Breast epithelium (tissue), 4 donors: ENCODE measurements at places on chromosomes 11 and 22. TPM values are rescaled to one million over a fixed set of nuclear protein-coding genes. Genes with fewer than 3 reads are reported as not detected.
A peak's percentile ranks its signal among the peaks of the same experiment; 100 is the strongest.

DNA sequence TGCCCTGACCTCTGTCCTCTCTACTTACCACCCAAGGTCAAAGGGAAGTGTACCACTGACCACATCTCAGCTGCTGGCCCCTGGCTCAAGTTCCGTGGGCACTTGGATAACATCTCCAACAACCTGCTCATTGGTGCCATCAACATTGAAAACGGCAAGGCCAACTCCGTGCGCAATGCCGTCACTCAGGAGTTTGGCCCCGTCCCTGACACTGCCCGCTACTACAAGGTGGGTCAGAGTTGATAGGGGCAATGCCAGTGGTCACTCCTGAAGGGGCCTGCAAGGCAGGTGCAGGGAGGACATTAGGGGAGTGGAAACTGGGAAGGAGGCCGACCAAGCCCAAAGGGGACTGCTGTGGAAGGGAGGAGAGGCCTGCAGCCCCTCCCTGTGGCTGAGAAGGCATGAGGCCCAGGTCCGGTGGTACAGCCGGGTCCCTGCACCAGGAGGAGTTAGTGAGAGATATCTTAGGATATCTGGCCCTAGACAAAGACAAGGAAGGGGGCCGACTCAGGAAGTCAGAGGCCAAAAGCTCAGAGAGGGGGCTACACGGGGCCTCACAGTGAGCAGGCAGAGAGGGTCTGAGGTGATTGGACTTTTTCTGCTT lies 17.9 kb downstream of the POLR3H start:
- H3K4me1 ChIP-seq: peaks cover 14% of the 10 kb centered on the region
- H3K4me3 ChIP-seq: no peak overlapping the region
- DNase-seq: no peak
- H3K27me3 ChIP-seq: no peaks in the 10 kb centered on the region
- H3K36me3 ChIP-seq: peaks cover 2% of the 10 kb centered on the region

PGA5 gene
- 1.6 TPM for total RNA-seq

OR52E8 gene
- not detected for total RNA-seq

TBX1 gene
- total RNA-seq: 0.96 TPM

DNA sequence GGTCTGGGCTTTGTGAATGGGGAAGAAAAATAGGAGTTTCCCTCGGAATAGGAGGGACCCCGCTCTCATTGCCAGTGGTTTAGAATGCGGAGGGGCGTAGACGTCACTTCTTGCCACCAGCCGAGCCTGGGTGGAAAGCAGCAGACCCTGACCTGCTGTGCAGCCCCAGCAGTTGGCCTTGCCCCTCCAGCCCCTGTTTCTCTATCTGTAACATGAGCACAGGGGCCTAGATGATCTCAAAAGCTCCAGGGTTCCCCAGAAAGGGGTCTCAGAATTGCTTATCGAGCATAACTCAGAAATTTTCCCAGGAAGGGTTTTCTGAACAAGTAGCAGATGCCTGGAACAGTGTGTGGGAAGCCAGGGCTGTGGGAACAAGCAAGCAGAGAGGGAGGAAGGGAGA lies 43.9 kb downstream of the C11orf91 start:
- H3K4me1 ChIP-seq: no peaks in the 10 kb centered on the region
- no peaks in the 10 kb centered on the region for H3K27me3 ChIP-seq
- H3K36me3 ChIP-seq: no peaks in the 10 kb centered on the region
- no peak for DNase-seq
- no peak overlapping the region for H3K4me3 ChIP-seq

DNA sequence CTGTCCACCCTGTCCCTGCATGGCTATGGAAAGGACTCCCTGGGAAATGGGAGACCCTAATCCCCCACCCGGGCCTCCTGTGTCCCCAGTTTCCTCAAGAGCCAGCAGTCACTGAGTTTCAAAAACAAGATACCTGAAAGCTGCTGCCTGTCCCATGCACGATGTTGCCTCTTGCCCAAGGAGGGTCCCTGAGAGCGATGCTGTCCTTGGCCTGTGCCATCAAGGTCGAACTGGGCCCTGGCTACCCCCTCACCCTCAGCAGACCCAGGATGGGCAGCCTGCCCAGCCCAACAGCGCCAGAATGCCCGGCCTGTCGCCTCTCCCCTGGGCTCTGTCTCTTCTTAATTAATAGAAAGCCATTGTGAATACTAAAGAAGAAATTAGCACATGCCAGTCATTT lies 104.5 kb upstream of the LMO1 start:
- H3K4me3 ChIP-seq: no peak overlapping the region
- no peak overlapping the region for H3K27ac ChIP-seq
- no peaks in the 10 kb centered on the region for H3K36me3 ChIP-seq
- no peaks in the 10 kb centered on the region for H3K27me3 ChIP-seq

DNA sequence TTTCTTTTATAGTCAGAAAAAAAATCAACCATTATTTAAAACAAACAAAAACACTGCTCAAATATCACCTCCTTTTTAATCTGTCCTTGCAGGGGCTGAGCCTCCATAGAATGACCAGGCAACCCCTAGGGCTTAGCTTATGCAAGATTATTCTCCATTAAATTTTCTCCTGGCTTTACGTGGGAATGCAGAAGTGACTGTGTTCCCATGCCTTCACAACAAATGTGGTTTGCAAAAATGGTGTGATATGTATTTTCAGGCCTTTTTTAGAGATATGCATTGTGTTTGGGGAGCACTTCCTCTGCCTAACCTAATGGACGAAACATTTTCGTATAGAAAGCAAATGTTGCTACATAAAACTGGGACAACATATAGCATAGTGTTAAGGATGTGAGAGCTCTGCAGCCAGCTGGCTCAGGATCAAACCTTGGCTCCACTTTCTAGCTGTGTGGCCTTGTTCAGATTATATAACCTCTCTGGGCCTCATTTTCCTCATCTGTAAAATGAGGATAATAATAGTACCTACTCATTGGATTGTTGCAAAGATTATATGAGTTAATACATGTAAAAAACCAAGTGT lies 82.6 kb downstream of the PARVA start:
- no peak for DNase-seq
- H3K4me1 ChIP-seq: no peaks in the 10 kb centered on the region
- no peak overlapping the region for H3K27ac ChIP-seq
- H3K27me3 ChIP-seq: no peaks in the 10 kb centered on the region
- no peaks in the 10 kb centered on the region for H3K36me3 ChIP-seq

GRCh38 chr11:34749666-34750659 lies 129.1 kb downstream of the EHF start:
- H3K36me3 ChIP-seq: no peaks in the 10 kb centered on the region
- no peaks in the 10 kb centered on the region for H3K27me3 ChIP-seq
- peak; percentile 79 for DNase-seq
- peak overlapping the region; percentile 83 for H3K27ac ChIP-seq

DNA sequence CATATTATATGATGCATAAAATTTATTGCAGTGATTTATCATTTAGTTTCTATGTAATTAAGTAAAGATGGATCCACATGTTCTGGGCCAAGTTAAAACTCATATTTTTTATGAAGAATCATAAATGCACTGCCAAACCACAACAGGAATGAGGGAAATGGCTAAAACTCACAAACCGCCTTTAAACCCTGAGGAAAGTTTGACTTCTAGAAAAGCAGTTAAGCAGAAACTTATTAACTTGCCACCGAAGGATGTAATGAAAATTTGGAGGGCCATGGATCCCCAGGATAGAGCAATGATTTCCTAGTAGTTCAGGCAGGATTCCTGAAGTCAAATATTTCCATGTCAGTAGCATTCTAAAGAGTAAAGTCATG lies 218.3 kb upstream of the CTSC start:
- H3K4me3 ChIP-seq: no peak overlapping the region
- peak overlapping the region; percentile 49 for H3K27ac ChIP-seq
- H3K27me3 ChIP-seq: no peaks in the 10 kb centered on the region
- H3K4me1 ChIP-seq: no peaks in the 10 kb centered on the region
- H3K36me3 ChIP-seq: no peaks in the 10 kb centered on the region

- H3K4me1 ChIP-seq: peaks cover 4% of the 10 kb centered on the region
- no peaks in the 10 kb centered on the region for H3K36me3 ChIP-seq
- H3K27ac ChIP-seq: peak overlapping the region; percentile 95
- no peaks in the 10 kb centered on the region for H3K27me3 ChIP-seq
- DNase-seq: peak; percentile 18
Measured at GRCh38 chr11:120133216-120134105, 4.5 kb downstream of the TRIM29 start.

DNA sequence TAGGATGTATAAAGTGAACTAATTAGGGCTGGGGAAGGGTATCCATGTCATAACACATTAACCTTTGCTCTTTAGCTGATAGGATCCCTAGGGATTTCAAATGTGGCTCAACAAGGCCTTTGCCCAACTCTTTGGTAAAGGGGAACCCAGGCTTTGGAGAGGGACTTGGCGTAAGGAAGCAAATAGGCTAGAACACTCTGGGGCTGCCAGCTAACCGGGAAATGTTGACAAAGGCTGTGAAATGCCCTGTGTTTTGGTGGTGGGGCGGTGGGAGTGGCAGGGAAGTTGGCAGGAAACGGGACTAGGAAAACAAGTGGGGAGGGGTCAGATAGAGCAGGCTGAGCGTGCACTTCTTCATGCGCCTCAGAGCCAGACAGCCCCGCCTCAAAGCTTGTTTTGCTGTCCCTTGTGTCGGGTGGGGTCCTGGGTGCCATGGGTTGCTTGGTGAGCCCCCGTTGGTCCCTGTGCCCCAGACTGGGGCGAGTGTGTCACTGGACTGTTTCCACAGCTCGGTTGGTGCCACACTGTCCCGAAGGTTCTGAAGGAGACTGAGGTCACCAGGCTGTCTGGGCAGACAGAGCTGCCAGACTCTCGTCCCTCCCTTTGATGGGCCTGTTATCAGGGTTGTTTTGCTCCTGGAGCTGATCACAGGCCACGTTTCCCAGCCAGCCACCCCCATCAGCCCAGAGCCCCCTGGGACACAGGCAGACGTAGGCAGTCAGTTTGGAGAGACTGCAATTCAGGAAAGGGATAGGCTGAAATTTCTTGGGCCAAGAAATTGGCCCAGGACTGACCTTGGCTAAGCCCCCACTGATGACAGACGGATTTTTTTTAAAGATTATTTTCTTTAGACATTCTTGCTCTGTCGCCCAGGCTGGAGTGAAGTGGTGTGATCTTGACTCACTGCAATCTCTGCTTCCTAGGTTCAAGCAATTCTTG lies 19.6 kb downstream of the KCTD21 start:
- no peak for DNase-seq
- peak overlapping the region; percentile 79 for H3K27ac ChIP-seq
- H3K36me3 ChIP-seq: no peaks in the 10 kb centered on the region

TRIM49 gene
- total RNA-seq: not detected

DNA sequence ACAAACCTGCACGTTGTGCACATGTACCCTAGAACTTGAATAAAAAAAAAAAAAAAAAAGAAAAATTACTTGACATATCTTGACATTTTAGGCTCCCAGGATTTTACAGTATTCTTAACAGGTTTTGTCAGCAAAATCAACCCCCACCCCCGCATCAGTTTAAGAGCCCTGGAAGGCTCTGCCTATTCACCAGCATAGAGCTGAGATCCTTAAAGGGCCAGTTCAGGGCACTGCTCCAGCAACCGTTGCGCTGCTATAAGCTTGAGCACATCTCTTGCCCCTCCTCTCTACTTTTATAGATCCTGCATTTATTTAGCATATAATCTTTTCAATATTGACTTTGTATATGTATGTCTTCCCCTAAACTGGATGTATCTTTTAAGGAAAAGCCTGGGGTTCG lies 697 bp upstream of the PAFAH1B2 start:
- DNase-seq: no peak
- H3K27ac ChIP-seq: peak overlapping the region; percentile 91
- no peaks in the 10 kb centered on the region for H3K4me1 ChIP-seq
- H3K36me3 ChIP-seq: no peaks in the 10 kb centered on the region
- no peaks in the 10 kb centered on the region for H3K27me3 ChIP-seq

DNA sequence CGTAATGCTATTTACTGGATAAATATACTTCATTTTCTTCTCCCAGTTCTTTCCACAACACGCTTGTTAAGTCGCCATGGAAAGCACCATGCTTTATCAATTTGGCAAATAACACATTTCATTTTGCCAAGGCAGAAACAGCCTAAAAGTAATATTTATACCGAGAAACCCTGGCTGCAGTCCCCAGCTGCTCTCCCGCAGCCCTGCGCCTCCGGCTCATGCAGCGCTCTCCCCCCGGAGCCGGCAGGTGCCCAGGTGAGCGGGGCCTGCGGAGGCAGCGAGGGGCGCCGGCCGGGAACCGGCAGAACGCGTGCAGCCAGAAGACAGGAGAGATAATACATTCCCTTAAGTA lies 681 bp upstream of the ARHGEF12 start:
- H3K4me3 ChIP-seq: peak overlapping the region; percentile 87
- peaks cover 4% of the 10 kb centered on the region for H3K4me1 ChIP-seq
- no peak for DNase-seq
- no peaks in the 10 kb centered on the region for H3K36me3 ChIP-seq
- H3K27me3 ChIP-seq: no peaks in the 10 kb centered on the region

DNA sequence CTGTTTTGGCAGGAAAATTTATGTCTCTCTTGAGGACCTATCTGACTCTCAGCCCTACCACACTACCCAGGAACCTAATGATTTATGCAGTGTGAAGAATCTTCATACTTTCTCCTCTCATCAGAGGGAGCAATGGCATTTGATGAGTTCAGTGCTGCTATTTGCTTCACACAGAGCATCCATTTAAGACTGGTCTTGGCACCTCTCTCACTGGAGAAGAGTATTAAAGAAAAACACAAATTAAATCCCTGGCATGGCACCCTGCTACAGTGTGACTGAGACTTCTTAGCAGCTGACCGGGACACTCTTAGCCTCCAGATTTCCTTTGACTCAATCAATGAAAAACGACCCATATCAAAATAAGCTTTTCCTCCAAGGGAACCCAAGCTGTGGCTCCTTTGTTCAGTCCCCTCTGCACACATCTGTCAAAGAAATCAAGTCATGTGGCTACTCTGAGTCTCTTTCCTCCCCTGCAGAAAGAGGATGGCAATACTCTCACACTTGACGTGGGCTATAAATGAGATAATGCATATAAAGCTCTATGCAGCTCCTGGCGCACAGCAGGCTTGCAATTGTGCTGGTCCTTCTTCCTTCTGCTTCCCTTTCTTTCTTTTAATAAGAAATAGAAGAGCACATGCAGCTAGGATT lies 186.1 kb upstream of the E2F8 start:
- no peak overlapping the region for H3K27ac ChIP-seq
- H3K4me3 ChIP-seq: no peak overlapping the region
- no peaks in the 10 kb centered on the region for H3K27me3 ChIP-seq
- DNase-seq: no peak
- H3K36me3 ChIP-seq: no peaks in the 10 kb centered on the region

PRR5L gene
- 16.0 TPM for total RNA-seq

DNA sequence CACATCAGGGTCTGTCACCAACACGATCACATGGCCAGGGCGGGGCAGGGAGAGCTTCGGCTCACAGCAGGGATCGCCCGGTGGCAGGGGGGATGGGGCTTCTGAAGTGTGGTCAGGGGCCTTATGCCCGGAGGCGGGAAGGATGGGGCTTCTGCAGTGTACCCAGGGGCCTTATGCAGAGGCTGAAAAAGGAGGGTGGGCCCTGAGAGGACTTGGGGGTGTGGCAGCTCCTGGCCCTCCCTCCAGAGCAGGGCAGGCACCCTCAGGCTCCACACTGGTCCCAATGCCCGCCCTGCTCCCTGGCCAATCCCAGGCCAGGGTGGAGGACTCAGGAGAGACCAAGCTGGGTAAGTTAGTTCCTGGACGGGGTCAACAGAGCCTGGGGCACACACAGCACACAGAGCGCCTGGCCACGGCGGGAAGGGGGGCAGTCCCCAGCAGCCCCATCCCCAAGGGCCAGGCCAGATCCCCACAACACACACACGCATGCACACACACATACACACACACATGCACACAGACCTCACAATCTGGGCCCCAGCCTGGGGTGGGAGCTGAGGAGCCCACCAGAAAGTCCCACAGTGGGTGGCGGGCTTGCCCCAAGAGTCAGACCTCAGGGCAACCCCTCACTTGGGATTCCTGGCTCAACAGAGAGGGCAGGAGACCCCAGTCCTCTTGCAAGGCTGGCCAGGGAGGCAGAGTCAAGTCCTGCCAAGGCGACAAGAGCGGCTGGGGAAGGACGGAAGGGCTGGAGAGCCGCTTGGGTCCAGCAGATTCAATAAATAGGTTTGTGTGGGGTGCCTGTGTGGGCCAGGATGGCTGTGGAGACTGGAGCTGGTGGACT lies 1.1 kb upstream of the CEND1 start:
- H3K27ac ChIP-seq: no peak overlapping the region
- peaks cover 4% of the 10 kb centered on the region for H3K4me1 ChIP-seq
- no peaks in the 10 kb centered on the region for H3K36me3 ChIP-seq
- H3K4me3 ChIP-seq: no peak overlapping the region
